NCI-H2081 (cell line): ENCODE measurements at places on chromosomes 11 and 22.

GRCh38 chr11:128726458-128727139 is 32.7 kb downstream of the FLI1 start:
- no peak for DNase-seq

DNA sequence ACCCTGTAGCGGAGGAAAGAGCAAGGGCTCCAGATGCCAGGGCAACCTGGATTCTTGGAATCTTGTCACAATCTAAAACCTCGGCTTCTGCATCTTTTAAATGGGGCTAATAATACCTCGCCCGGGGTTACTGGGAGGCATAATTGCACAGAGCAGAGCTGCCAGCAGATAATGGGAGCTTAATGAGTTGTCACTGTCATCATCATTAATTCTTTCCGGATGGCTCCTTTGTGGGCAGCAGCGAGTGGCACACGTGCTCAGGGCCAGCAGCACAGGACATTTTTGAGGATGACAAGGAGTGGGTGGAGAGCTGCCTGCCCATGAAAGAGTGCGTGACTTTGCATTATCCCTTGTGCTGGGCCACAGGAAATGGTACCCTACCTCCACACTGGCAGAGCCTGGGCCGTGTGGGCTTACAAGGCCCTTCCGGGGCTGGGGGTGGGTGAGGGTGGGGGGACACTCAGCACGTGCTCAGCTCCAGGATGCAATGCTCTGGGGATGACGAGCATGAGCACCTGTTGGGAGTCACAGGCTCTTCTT is 5.7 kb downstream of the PDGFB start:
- DNase-seq: peak; percentile 60

- DNase-seq: no peak
Observed at GRCh38 chr11:75152090-75152489, 1.2 kb downstream of the SLCO2B1 start.

GRCh38 chr11:73358071-73358470 is 18.1 kb upstream of the RELT start:
- no peak for DNase-seq

- no peak for DNase-seq
Observed at GRCh38 chr11:34068111-34068510, 16.6 kb downstream of the CAPRIN1 start.

GRCh38 chr11:94088906-94089305 is 39.7 kb upstream of the PANX1 start:
- no peak for DNase-seq

DNA sequence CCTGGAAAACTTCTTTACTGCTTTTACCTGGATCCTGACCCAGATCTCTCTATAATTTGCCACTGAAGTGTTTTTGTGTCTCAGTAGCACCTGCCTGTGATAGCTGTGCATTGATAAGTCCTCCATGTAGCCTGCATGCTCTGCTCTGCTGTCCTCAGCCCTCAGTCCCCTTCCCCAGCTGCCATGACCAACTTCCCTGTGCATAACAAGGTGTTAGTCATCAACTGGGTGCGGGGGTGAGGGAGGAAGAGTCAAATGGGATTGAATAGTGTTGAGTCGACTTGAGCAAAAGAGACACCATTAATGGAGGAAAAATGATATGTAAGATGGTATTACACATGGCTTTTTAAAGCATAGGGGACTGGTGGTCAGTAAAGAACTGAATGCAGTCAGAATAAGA is 92.2 kb upstream of the PLET1 start:
- DNase-seq: no peak
